ENCODE measurements at places on chromosomes 12 and 14.

- no peak for DNase-seq
Measured at GRCh38 chr14:30440961-30441360, 118.0 kb upstream of the G2E3 start.

DNA sequence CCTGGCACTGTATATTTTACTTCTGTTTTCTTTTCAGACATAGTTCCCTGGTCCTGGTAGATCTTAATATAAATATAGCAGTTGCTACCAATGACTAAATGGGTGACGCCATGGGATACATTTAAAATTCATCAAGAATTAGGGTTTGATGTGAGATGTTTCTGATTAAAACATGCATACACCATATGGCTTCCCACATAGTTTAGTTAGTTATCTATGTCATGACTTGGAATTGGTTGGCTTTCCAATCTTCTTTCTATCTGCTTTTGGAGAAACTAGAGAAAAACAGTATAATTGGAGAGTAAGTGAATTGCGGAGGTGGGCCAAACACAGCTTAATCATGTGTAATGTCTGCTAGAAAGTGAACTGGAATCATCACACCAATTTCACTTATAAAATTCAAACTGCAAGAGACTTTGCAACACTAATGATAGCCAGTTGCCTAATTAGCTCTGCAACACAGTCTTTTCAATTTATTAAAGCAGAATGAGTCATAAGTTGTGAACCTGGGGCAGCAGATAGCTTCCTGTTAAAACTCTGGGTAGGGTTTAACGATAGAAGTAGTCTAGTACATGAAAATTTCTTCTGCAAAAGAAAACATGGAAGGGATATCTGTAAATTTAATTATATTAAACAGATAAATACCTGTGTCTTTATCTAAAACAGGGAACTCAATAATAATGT lies 295.2 kb downstream of the SLC16A7 start:
- DNase-seq, result no peak

DNA sequence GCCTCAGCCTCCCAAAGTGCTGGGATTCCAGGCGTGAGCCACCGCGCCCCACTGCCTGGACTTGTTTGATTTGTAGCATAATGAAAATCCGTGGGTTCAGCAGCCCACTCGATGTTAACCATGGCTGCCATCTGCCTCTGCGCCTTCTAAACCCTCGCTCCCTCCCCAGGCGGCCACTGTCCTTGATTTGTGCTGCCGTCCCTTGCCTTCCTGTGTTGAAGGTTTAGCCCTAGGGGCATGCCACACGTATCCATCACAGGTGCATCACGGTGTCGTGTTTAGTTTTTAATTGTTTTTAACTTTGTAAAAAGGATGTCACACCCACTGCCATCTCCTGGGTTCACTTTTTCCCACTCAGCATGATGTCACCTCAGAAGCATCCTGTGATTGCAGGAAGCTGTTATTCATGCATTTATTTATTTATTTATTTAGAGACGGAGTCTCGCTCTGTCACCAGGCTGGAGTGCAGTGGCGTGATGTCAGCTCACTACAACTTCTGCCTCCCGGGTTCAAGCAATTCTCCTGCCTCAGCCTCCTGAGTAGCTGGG lies 24.5 kb upstream of the ULK1 start:
- DNase-seq, result no peak

DNA sequence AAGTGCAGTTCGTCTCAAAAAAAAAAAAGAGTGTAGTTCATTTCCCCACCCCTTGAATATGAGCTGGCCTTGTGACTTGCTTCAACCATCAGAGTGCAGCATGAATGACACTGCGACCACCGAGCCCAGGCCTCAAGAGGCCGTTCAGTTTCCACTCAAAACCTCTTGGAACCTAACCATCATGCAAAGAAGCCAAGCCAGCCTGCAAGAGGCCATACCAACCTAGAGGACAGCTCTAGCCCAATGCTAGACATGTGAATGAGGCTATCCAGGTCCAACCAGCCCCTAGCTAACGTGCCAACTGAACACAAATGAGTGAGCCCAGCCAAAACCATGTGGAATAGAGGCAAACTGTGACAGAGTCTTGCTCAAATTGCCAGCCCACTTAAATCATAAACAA lies 29.7 kb downstream of the R3HDM2 start:
- no peak for DNase-seq

DNA sequence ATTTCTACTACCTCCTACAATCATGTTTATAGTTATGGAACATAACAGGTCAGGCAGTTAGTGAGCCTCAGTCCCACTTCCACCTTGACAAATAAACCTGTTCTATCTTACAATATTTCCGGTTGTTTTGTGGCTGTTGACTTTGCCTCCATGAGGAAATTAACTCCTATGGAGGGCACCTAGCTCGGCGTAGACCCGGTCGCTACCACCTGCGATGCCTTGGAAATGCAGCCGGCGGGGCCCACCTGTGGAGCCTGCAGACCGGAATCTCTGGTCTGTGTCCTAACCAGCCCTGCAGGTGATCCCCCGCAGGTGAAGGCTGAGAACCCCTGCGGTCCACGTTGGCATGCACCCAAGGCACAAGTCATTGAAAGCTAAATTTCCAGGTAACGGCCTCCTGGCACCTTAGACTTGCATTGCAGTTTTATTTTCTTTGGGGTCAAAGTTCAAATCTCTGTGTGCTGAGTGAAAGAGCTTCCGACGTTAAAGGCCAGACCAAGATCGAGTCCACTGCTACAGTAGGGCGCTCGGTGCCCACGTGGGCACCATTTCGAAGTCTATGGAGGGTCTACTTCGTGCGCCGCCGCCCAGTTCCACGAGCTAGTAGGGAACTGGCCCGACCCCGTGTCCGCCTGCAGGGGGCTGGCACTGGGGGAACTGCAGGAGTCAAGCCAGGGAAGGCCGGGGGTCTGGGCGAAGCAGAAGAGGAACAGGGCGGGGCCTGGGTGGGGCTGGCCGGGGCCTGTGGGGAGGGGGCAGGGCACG lies 782 bp upstream of the PIWIL1 start:
- DNase-seq, result no peak
